H9 (cell line): ENCODE measurements at places on chromosomes 2 and 18. TPM values are rescaled to one million over a fixed set of nuclear protein-coding genes. Genes with fewer than 3 reads are reported as not detected.

DNA sequence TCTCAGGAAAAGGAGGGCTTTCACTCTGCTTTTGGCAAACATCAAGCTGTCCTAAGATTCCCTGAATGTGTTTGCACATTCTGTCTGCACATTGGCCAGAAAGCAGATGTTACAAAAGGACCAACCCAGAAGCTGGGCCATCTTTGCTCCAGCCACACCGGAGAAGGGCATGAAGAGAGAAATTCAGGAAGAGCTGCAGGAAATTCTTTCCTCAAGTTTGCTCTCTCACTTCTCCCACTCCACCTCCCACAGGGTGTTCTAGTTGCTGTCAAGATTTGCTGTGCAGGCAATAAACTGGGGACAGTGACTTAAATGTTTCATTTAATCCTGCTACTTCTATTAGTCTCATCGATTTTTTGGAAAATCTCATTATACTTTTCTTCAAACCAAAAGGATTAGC, 137.7 kb upstream of the UNC80 start:
- no peaks in the 10 kb centered on the region for H3K4me1 ChIP-seq
- H3K27ac ChIP-seq: no peak overlapping the region
- H3K4me3 ChIP-seq: no peak overlapping the region
- H3K36me3 ChIP-seq: no peaks in the 10 kb centered on the region

GRCh38 chr2:70397186-70397585, 95.3 kb upstream of the FAM136A start:
- H3K36me3 ChIP-seq: no peaks in the 10 kb centered on the region
- no peaks in the 10 kb centered on the region for H3K27me3 ChIP-seq
- H3K4me3 ChIP-seq: no peak overlapping the region
- no peaks in the 10 kb centered on the region for H3K4me1 ChIP-seq
- DNase-seq: no peak

DNA sequence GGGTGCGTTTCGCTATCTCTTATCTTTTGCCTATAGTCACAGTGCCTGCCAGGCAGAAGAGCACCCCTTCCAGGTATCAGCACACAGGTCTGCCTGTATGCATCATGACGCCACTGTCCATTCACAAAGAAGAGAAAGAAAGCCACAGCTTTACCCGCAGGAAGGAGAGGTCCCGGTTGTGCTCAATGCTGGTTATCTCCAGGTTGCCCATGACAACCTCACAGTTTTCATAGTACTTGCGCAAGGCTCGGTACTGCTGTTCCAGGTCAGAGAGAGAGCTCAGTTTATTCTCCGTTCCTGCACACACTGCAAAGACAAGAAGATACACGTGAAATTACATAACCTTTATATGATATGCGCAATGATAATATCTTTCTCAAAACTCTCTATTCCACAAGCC, 414.0 kb downstream of the ERBB4 start:
- H3K4me1 ChIP-seq: no peaks in the 10 kb centered on the region
- H3K27me3 ChIP-seq: no peaks in the 10 kb centered on the region
- H3K4me3 ChIP-seq: no peak overlapping the region
- no peak overlapping the region for H3K27ac ChIP-seq
- DNase-seq: no peak

FAM110C gene
- total RNA-seq: 3.4 and 3.6 TPM in 2 replicates

IL1B gene
- total RNA-seq: not detected in 2 replicates

GRCh38 chr2:100107440-100107839, 35.0 kb downstream of the AFF3 start:
- H3K4me1 ChIP-seq: no peaks in the 10 kb centered on the region; the same call in 1 of the 2 replicates
- DNase-seq: no peak
- H3K27ac ChIP-seq: no peak overlapping the region
- peaks cover 12% of the 10 kb centered on the region for H3K27me3 ChIP-seq
- H3K36me3 ChIP-seq: no peaks in the 10 kb centered on the region; the same call in 2 of the 3 replicates
- no peak overlapping the region for H3K4me3 ChIP-seq

EFHD1 gene
- total RNA-seq: 2.7 and 2.8 TPM in 2 replicates

GRCh38 chr2:70181363-70181956, 9.4 kb downstream of the C2orf42 start:
- no peaks in the 10 kb centered on the region for H3K4me1 ChIP-seq
- peaks cover 30% of the 10 kb centered on the region for H3K36me3 ChIP-seq
- no peak for DNase-seq
- no peak overlapping the region for H3K4me3 ChIP-seq
- H3K27ac ChIP-seq: no peak overlapping the region

DNA sequence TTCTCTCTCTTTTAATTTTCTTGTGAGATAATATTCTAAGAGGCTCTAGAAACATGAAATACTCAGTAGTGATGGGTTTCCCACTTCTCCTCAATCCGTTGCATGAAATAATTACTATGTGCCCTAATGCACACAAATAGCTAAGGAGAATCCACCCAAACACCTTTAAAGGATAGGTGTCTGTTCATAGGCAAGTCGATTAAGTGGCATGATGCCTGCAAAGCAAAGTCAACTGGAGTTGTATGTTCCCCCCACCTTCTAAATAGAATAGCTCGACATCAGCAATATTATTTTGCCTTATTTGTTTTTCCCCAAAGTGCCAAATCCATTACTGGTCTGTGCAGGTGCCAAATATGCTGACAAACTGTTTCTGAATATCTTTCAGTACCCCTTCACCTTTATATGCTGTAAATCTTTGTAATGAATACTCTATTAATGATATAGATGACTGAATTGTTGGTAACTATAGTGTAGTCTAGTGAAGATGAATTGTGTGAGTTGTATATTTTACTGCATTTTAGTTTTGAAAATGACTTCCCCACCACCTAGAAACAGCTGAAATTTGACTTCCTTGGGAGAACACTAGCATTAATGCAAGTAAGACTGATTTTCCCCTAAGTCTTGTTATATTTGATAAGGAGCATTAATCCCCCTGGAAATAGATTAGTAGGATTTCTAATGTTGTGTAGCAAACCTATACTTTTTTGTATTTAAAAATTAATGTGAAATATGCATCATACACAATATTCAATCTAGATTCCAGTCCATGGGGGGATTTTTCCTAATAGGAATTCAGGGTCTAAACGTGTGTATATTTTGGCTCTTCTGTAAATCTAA, 9.0 kb downstream of the TBR1 start:
- H3K4me3 ChIP-seq: no peak overlapping the region
- H3K27me3 ChIP-seq: peaks cover 88% of the 10 kb centered on the region
- no peaks in the 10 kb centered on the region for H3K36me3 ChIP-seq
- no peaks in the 10 kb centered on the region for H3K4me1 ChIP-seq

L3MBTL4 gene
- 1.9 and 2.0 TPM in 2 replicates for total RNA-seq

DNA sequence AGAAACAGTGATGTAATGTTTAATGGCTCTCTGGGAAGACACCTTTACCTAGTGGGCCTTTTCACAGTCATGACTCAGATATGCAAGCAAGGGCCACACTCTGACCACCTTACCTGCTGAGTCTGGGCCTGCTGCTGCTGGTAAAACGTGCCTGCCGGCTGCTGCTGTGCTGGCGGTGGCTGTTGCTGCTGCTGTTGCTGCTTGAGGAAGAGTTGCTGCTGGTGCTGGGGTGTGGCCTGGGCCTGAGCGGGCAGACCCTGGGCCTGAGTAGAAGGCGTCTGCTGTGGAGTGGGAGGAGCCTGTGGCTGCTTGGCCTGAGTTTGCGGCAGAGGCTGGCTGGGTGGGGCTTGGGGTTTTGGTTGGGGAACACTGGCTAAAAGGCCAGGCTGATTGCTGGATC, 81.6 kb upstream of the NFU1 start:
- H3K4me1 ChIP-seq: no peaks in the 10 kb centered on the region
- H3K4me3 ChIP-seq: no peak overlapping the region
- no peak overlapping the region for H3K27ac ChIP-seq
- H3K27me3 ChIP-seq: no peaks in the 10 kb centered on the region

DNA sequence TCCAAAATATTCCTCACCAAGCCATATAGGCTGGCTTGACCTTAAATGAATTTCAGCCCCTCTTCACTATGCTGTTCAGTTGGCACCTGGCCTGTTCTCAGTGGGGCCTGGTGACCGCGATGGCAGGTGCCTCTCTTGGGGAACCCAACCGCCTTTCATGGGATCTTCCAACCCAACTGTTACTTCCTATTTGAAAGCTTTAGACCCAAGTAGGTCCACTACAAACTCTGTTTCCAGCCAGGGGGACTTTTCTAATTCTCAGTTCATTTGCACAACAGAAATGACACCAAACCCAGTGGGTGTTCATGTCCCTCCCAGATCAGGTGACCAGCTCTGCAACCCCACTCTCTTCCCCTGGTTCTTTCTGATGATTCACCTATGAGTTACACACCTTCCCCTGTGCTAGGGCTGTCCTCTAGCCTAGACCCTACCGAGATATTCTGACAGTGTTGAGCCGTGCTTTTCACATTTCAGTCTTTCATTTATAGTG, 35.6 kb upstream of the NDUFV2 start:
- no peaks in the 10 kb centered on the region for H3K27me3 ChIP-seq
- no peak for DNase-seq
- H3K36me3 ChIP-seq: no peaks in the 10 kb centered on the region
- no peaks in the 10 kb centered on the region for H3K4me1 ChIP-seq

CYTIP gene
- total RNA-seq: 0.09 and 0.28 TPM in 2 replicates

GRCh38 chr2:110726285-110726684, 6.1 kb upstream of the ACOXL start:
- H3K4me3 ChIP-seq: no peak overlapping the region
- no peak overlapping the region for H3K27ac ChIP-seq

- H3K27me3 ChIP-seq: peaks cover 8% of the 10 kb centered on the region; the same call in 1 of the 2 replicates
- no peaks in the 10 kb centered on the region for H3K4me1 ChIP-seq
- no peaks in the 10 kb centered on the region for H3K36me3 ChIP-seq
- DNase-seq: peak; percentile 67
These were observed at the start of gene ZNF385B for GRCh38 chr2:179861416-179862067. Gene ZNF385B, minus strand, starts transcription at chr2:179861612.

GRCh38 chr2:46469700-46470099, 9.7 kb upstream of the TMEM247 start:
- no peaks in the 10 kb centered on the region for H3K4me1 ChIP-seq
- no peak for DNase-seq
- H3K27ac ChIP-seq: no peak overlapping the region
- no peaks in the 10 kb centered on the region for H3K36me3 ChIP-seq
- H3K4me3 ChIP-seq: no peak overlapping the region

GRCh38 chr2:79083597-79084251, 4.1 kb downstream of the REG1B start:
- no peak for DNase-seq
- H3K4me3 ChIP-seq: no peak overlapping the region
- no peaks in the 10 kb centered on the region for H3K27me3 ChIP-seq
- H3K4me1 ChIP-seq: no peaks in the 10 kb centered on the region

- no peak overlapping the region for H3K4me3 ChIP-seq
- no peak for DNase-seq
- H3K4me1 ChIP-seq: no peaks in the 10 kb centered on the region
- H3K27me3 ChIP-seq: no peaks in the 10 kb centered on the region
- peaks cover 2% of the 10 kb centered on the region; the same call in 1 of the 2 replicates for H3K36me3 ChIP-seq
These were observed 42.9 kb downstream of the STON1 start for GRCh38 chr2:48572816-48573215.

- H3K4me1 ChIP-seq: no peaks in the 10 kb centered on the region
- no peak overlapping the region for H3K27ac ChIP-seq
- H3K36me3 ChIP-seq: peaks cover 8% of the 10 kb centered on the region
- no peak for DNase-seq
These were observed 27.6 kb upstream of the CDC42EP3 start for GRCh38 chr2:37698931-37699481.

POTEE gene
- total RNA-seq: 1.1 and 1.2 TPM in 2 replicates

- no peaks in the 10 kb centered on the region for H3K27me3 ChIP-seq
- DNase-seq: no peak
- H3K36me3 ChIP-seq: no peaks in the 10 kb centered on the region
- H3K4me3 ChIP-seq: no peak overlapping the region
- H3K4me1 ChIP-seq: peaks cover 8% of the 10 kb centered on the region; the same call in 1 of the 2 replicates
These were observed 251.8 kb downstream of the MEIS1 start for GRCh38 chr2:66686755-66687154.

DNA sequence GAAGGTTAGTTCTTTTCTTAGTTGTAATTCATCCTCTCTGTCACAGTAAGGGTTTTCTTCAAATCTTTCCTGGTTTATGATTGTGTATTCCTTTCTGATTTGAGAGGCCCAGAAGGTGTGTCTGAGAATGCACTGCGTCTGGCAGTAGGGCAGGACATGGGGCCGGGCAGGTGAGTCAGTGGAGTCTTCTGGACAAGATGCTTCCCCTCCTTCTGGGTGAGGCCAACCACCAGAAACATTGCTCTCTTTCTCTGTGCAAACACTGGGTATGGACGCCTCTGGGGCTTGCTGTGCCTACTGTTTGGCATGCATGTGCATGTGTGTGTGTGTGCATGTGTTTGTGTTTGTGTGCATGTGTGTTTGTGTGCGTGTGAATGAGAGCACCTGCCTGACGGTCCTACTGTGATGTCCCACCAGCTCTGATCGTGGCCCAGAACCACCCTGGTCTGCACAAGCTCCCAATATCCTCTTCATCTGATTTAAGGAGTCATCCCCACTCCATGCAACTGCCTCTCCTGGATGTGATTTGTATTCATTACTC, 93.2 kb upstream of the DLX2 start:
- H3K36me3 ChIP-seq: peaks cover 24% of the 10 kb centered on the region
- DNase-seq: no peak
- no peaks in the 10 kb centered on the region for H3K27me3 ChIP-seq
- no peak overlapping the region for H3K27ac ChIP-seq
- H3K4me3 ChIP-seq: no peak overlapping the region

GRCh38 chr2:186718903-186719302, 25.0 kb downstream of the FAM171B start:
- no peak overlapping the region for H3K27ac ChIP-seq
- no peak for DNase-seq
- no peaks in the 10 kb centered on the region for H3K36me3 ChIP-seq
- no peaks in the 10 kb centered on the region for H3K27me3 ChIP-seq

DNA sequence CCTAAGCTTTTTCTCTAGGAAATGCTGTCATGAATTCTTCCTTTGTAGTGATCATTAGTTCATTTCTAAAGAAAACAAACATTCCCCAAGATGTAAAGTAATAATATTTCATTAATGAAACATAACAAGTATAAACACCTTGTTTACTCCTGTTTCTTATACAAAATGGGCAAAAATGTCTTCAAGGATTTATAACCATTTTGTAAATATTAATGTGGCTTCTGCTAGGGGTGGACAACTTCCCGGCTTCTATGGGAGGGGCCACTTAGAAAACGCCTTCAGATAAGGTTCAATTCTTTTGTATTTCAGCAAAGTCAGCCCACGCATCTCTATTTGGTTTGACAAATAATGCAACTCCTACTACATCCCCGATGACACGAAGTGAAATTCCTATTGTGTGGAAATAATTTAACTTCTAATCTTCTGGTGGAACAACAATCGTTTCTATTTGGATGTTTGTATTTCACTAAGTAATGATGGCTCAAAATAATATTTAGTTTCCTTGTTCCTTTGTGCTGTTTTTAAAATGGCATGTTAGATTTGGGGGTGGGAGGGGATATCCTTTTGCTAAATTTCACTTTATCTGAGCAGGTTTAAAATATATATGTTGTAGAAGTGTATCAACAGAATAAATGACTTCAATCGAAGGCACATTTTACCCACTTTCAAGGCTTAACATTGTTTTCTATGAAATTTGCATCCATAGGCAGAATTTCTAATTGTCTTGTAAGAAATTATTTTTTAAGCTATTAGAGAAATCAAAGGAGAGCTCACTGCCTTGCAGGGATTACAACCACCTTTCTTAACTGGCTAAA, 14.7 kb upstream of the HOXD1 start:
- H3K4me1 ChIP-seq: no peaks in the 10 kb centered on the region
- no peak for DNase-seq
- H3K27ac ChIP-seq: no peak overlapping the region
- no peak overlapping the region for H3K4me3 ChIP-seq
- H3K27me3 ChIP-seq: peaks cover 100% of the 10 kb centered on the region

SANBR gene
- total RNA-seq: 8.9 and 10.1 TPM in 2 replicates
